ENCODE measurements at places on chromosomes 1 and 21. TPM values are rescaled to one million over a fixed set of nuclear protein-coding genes. Genes with fewer than 3 reads are reported as not detected.

Gene SPRR2G
- not detected for total RNA-seq

Gene NHLH1
- total RNA-seq: not detected

Gene LCE1D
- not detected for total RNA-seq

Gene CADM3
- total RNA-seq: 8.9 TPM

Gene TMEM269
- total RNA-seq: not detected

Gene SLAMF1
- total RNA-seq: not detected

Gene FAM72C
- total RNA-seq: 1.5 TPM

Gene KRTAP13-4
- not detected for total RNA-seq

Gene SLC25A34
- 0.38 TPM for total RNA-seq

Gene WNT2B
- 8.6 TPM for total RNA-seq

Gene VSIG8
- total RNA-seq: not detected

Gene RNU1-4
- 5,329 TPM for total RNA-seq

Gene SAMD13
- total RNA-seq: 1.7 TPM

Data from endothelial cell of coronary artery (primary cell).